A549 treated with Hydrocortisone at 1 μM for 4 hours (cell line): ENCODE measurements at places on chromosomes 12 and 14. TPM values are rescaled to one million over a fixed set of nuclear protein-coding genes. Genes with fewer than 3 reads are reported as not detected.

The KIF26A gene
- 2.9 to 4.3 TPM (median 3.9 TPM) in 5 replicates for total RNA-seq

The SLC2A14 gene
- total RNA-seq = 0.35 to 0.63 TPM (median 0.39 TPM) in 5 replicates

The MGAT4C gene
- 0.02 to 0.09 TPM (median 0.06 TPM) in 4 of 5 replicates, not detected in the other for total RNA-seq

The LRRC10 gene
- not detected in 5 replicates for total RNA-seq

The HOXC12 gene
- total RNA-seq = 0.02 to 0.05 TPM in 2 of 5 replicates, not detected in the others

The GPR84 gene
- 0.08 to 0.11 TPM in 2 of 5 replicates, not detected in the others for total RNA-seq

The BDKRB2 gene
- 0.80 to 1.4 TPM (median 1.1 TPM) in 5 replicates for total RNA-seq
